T-helper 9 cell (primary cell): ENCODE measurements at places on chromosomes 5 and 9.

GRCh38 chr9:110148384-110148783 lies 59.6 kb downstream of the C9orf152 start:
- no peak for DNase-seq

DNA sequence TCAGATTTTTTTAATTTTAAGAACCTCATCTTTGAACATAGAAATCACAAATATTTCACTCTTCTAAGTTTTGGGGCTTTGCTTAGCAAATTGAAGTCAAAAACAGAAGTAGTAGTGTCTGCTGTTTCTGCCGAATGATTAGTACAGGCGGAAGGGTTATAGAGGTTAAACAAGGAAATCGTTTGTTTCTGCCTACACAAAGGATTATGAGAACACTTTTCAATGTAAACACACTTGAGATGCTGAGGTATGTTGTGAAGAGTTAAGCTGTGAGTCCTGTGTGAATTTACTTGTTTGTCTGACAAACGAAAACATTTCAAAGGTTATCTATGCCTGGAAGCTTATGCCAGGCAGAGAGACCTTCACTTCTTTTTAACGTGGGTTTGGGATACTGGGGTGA lies 224.8 kb downstream of the CETN3 start:
- no peak for DNase-seq

GRCh38 chr5:100838048-100838473 lies 65.0 kb downstream of the ST8SIA4 start:
- DNase-seq, result no peak

DNA sequence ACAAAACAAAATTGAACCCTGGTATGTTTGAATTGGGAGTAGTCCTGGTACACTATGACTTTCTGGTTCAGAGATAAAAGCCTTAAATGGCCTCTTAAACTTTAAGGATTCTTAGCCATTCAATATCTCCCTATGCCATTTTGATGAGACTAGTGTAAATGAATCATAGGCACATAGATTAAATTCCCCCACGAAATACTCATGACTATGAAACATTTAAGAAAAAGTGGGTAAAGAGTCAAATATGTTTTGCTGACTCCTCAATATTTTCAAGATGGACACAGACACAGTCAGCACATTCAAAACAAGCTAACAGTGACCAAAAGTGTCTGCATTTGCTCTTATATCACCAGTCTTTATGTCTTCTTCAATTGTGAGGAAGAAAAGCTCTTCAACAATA lies 278.3 kb downstream of the PDE4D start:
- no peak for DNase-seq

DNA sequence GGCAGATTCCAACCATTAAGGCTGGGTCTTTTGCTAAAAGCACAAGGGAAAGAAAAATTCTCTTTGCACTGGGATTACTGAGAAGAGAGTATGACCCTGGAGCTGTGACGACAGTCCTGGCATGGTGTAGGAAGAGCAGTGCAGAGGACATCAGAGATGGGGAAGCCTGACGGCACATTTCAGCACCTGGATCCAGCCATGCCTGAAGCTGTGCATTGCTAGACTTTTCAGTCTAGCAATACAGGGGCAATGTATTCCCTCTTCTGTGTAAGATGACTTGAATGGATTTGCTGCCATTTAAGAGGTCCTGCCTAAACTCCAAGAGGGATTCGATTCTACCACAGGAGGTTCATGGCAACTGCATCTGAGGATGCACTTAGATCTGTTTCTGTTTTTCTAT lies 12.3 kb upstream of the MRNIP start:
- no peak for DNase-seq

- DNase-seq, result no peak
Measured at GRCh38 chr9:131465401-131465800, 37.3 kb upstream of the POMT1 start.

GRCh38 chr9:131724683-131725082 lies 15.2 kb downstream of the RAPGEF1 start:
- DNase-seq, result no peak

- DNase-seq, result no peak
Measured at GRCh38 chr9:116391306-116391900, 237.8 kb downstream of the PAPPA start.

DNA sequence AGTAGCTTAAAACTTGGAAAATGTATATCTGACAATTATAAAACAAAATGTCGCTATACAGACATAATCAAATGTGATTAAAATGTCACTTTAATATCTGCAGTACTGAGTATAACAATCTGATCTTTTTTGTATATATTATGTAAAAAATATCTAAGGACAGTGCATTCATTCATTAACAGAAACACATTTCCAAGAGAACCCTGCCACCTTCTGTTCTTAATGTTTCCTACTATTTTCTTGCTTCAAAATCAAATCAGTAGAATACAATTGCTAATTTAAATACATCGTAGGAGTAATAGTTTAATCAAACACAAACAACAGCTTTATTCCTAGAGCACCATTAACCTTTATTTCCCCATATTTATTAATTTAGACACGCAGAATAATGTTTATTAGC lies 142.6 kb upstream of the ST8SIA4 start:
- no peak for DNase-seq

GRCh38 chr5:19274578-19274977 lies 713.4 kb downstream of the CDH18 start:
- DNase-seq, result no peak

GRCh38 chr5:141716009-141716408 lies 34.0 kb upstream of the ARAP3 start:
- no peak for DNase-seq

DNA sequence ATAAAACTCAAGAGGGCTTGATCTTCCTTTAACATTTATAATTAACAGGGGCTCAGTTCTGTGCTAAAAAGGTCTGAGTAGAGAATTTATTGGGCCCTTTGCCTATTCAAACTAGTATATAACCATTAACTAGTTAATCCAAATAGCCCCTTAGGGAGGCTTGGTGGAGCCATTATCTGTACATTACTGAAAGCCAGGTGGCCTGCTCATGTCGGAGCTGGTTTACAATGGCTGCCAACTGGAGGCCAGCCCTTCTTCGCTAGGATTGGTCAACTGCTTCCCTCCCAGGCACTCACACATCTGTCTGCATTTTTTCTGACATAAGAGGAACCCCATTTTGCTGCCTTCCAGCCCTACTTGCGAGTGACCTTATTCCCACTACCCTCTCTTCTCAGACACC lies 30.4 kb upstream of the NDFIP1 start:
- DNase-seq, result no peak
